ENCODE measurements at places on chromosomes 1 and 21.

DNA sequence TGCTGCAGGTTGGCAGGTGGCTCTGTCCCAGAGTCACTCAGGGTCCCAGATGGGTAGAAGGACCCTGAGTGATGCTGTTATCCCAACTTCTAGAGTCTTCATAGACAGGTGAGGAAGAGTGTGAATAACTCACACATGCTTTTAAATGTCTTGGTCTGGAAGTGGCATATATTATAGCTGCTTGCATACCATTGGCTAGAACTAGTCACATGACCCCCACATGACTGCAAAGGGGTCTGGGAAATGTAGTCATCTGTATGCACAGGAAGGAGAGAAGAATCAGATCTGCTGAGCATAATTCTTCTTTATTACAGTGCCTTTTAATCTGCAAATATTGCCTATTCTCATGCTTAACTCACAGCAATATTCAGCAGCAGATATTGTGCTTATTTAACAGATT lies 28.2 kb upstream of the KLHDC7A start:
- DNase-seq, result no peak

DNA sequence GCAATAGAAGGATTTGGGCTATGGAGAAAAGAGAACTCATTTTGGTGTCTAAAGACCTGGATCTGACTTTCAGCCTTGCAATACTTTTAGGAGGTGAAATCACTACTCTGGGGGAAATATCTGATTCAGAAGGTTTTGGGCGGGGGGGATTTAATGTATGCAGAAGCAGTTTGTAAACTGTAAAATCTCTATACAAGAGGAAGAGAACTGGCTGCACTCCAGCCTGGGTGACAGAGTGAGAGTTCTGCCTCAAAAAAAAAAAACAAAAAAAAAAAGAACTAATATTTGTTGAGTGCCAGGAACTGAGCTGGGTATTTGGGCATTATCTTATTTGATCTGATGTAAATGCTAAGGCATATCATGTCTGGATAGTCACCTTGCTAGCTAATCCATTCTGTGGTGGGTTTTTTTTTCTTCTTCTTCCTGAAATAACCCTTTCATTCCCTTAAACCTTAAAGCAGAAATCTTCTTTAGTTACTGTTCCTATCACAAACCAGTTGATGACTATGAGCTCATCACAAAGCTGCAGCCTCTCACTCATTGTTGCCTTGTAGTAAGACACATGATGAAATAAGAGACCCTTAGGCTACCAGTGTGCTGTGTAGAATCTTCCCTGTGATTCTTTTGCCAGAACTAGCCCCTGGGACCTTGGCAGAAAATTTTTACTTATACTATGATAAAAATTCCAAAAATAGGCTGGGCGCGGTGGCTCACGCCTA lies 35.6 kb upstream of the SLC16A1 start:
- DNase-seq, result no peak

DNA sequence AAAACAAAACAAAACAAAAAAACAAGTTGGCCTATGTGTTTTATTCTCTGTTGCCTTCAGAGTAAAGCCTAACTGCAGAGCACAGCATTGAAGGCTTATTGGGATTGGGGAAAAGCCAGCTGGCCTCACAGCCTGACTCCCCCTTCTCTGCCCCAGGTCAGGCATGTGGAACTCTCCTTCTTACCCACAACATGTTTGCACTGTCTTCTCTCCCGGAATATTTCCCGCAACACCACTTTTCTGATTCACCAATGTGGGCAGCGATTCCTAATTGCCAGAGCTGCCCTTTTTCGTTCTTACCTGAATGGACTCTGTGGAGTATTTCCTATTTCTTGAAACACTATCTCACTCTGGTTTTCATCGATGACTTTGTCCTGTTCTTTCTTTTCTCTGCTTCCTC lies 2.8 kb upstream of the TARBP1 start:
- no peak for DNase-seq

GRCh38 chr1:111679541-111679940 lies 59.7 kb downstream of the INKA2 start:
- no peak for DNase-seq

GRCh38 chr1:93771843-93772242 lies 90.2 kb upstream of the BCAR3 start:
- DNase-seq, result no peak

DNA sequence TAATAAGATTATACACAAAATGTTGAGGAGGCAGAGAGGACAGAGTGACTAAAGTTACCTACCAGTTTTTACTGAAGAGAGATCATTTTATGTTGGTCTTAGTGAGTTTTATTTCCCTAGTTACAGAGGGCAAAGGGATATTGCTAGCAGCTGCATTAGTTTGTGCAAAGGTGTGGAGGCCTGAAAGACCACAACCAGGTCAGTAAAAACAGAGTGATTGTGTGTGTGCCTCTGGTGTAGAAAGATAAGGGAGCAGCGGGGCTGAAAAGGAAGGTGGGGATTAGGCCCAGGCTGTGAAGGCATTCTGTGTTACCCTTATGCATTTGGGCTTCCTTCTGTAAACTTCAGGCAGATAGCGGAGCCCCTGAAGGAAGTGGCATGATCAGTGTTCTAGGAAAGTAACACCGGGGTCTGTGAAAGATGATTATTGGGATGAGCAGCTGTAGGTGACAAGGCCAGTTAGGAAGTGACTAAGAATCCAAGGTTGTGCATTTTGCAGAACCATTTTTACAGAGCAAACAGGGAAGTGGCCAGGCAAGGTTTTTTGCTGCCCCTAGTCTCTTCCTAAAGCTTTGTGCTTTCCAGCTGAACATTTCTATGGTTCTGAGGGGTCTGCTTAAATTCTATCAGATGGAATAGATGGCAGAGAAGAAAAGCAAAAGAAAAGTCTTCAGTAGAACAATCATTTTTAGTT lies 3.7 kb downstream of the GADD45A start:
- no peak for DNase-seq

DNA sequence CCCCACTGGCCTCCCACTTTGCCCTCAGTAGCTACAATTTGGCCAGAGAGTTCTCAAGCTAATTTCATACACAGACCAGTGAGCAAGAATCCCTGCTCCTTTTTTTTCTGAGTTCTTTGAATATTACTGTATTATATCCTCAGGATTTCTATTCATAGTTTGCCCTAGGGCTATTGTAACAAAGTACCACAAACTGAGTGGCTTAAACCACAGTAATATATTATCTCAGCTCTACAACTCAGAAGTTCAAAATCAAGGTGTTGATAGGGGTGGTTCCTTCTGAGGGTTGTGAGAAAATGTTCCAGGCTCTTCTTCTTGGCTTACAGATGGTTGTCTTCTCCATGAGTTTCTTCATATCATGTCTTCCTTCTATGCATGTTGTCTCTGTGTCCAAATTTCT lies 289.4 kb upstream of the ESRRG start:
- no peak for DNase-seq

GRCh38 chr1:86515597-86515996 lies 31.3 kb upstream of the CLCA4 start:
- no peak for DNase-seq

DNA sequence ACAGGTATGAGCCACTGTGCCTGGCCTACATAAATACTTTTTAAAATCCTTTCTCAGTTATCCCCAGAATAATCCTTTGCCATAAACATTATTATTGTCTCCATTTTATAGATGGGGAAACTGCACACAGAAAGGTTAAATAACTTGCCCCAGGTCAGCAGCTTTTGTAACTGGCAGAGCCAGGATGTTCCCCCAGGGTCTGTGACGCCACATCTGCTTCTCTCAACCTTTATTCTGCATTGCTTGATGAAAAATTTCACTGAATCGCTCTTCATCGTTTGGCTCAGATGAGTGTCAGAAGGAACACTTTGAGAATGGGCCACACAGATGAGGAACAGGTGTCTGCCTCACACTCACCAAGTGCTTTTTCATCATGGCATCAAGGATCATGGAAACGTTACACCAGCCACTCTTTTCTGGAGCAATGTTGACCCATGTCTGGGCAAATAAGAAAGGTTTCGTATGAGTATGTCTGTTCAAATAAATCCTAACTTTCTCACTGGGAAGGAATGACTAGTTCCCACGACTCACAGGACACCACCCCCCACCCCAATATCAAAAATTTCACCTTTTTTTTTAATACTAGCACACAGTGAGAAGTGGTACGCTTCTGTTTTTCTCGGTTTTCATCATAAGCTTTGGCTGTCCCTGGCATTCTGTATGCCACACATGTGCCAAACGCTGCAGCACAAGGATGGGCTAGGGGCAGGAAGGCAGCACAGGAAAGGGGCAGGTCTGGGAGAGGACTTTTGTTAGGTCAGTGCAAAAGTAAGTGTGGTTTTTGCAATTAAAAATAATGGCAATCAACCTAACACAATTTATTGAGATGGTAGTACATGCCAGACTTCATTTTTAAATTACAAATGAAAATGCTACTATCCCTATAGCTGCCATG lies 9.0 kb upstream of the PTGFRN start:
- DNase-seq, result no peak

GRCh38 chr1:20928146-20928545 lies 141.0 kb upstream of the HP1BP3 start:
- DNase-seq, result no peak

- DNase-seq, result no peak
Observed at GRCh38 chr1:88327391-88328267, 356.4 kb upstream of the PKN2 start.

DNA sequence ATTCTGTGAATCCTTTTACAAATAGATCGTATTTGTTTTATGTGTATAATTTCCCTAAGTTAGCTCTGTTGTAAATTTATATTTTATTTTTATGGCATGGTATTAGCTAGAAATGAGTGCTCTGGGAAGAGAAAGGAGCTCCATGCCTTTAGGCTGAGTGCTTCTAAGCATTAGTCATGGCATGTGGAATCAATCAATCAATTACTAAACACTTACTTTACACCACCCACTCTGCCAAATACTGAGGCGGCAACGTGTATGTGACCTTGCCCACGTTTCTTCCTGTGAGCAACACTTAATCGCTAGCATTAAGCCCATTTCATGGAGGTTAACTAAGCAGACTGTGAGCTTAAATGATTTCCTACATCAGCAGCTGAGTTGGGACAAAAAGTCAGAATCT lies 7.2 kb upstream of the BECN2 start:
- no peak for DNase-seq

- no peak for DNase-seq
Observed at GRCh38 chr1:222105393-222105737, 363.5 kb upstream of the DUSP10 start.

DNA sequence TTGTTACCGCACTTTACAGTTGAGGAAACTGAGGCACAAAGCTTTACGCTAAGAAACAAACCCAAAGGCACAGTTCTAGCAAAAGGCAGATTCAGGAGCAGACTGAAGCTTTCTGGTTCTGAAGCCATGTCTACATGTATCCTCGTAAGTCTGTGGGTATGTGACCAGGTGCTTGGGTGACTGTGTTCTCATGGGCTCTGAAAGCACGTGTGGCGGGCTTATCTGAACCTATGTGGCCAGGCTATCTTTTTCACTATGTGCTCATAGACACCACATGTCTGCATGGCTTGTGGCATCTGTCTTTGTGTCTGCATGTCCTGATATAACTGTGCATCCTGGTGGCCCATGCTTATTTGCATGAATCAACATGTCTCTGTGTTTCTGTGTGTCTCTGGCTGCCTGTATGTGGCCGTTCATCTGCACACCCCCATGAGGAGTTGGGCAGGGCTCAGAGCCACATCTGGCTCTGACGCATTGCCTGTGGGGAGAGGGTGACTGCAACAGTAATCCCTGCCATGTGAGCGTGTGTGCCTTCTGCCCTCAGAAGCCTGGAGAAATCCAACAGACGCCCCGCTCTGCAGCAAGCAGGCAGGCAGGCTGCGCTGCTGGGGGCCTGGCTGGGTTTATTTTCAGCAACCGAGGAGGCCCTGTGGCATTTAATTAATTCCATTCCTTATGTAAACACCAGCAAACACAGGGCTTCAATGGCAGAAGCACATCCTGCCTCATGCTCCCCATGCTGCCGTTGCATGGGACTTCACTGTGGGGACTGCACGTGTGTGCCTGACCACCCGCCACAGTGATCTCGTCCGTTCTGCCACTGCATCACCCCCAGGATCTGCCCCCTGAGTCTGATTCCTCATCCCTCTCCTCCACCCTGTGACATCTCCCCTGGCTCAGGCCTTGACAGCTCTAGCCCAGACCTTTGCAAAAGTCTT lies 115.4 kb downstream of the TRABD2B start:
- no peak for DNase-seq

- no peak for DNase-seq
Observed at GRCh38 chr1:212824201-212824600, 23.2 kb downstream of the SPATA45 start.

DNA sequence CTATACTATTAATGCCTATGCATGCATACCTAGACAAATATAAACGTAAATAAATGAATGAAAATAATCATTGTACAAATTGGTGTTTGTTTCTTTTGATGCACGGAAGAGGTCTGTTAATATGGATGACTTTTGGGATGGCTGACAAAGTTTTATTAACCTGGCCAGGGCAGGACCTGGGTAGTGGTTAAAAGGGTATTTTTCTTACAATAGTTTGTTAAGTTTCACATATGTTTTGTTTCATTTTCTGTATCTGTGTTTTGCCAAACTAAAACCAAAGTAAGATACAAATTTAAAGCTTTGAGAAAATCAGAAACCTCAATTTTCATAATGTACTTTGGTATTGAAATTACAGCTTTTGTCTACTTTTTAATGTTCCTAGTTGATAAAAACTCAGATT lies 222.7 kb upstream of the OLFM3 start:
- DNase-seq, result no peak

DNA sequence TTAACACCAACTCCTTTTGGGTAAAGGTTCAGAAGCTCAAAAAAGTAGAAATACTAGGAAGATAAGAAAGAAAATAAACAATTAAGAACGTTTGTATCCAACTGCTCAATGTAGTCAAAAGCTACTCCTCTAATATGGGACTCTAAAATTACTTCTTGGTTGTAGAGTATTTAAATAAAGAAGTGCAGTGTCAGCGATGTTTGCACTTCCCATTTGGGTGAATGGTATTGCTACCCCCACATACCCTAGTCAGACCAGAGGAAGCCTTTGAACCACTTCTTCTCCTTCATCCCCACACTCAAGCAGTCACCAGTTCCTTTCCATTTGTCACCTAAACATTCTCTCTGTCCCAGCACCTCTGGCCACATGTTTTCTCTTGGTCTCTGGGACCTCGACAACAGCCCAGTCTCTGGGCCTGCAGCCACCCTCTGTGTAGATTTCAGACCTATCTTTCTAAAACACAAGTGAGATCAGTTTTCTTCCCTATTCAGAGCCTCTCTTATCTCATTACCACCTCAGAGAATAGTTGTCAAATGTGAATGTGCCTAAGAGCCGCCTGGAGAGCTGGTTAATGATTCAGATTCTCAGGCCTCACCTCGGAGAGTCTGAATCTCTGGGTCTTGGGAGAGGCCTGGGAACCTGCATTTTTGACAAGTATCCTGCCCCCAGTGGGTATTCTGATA lies 109.8 kb downstream of the OMA1 start:
- DNase-seq, result no peak

GRCh38 chr1:212578041-212578440 lies 30.5 kb upstream of the ATF3 start:
- no peak for DNase-seq
